BJ (cell line): ENCODE measurements at places on chromosomes 7 and 10. TPM values are rescaled to one million over a fixed set of nuclear protein-coding genes. Genes with fewer than 3 reads are reported as not detected.

The LIPM gene
- polyA plus RNA-seq, result not detected in 2 replicates

The NKX1-2 gene
- not detected in 2 replicates for polyA plus RNA-seq

The HOGA1 gene
- polyA plus RNA-seq, result 0.17 and 0.23 TPM in 2 replicates

The VSIR gene
- 78.7 and 169 TPM in 2 replicates for polyA plus RNA-seq

The CYP2C8 gene
- polyA plus RNA-seq, result 0.04 TPM in 1 of 2 replicates, not detected in the other

The MAT1A gene
- polyA plus RNA-seq, result not detected in 2 replicates

GRCh38 chr7:120837599-120837998, 20.3 kb downstream of the TSPAN12 start:
- no peak for DNase-seq

- peak; percentile 24 for DNase-seq
These were observed 89.3 kb upstream of the PRKCQ start for GRCh38 chr10:6669269-6669859.

DNA sequence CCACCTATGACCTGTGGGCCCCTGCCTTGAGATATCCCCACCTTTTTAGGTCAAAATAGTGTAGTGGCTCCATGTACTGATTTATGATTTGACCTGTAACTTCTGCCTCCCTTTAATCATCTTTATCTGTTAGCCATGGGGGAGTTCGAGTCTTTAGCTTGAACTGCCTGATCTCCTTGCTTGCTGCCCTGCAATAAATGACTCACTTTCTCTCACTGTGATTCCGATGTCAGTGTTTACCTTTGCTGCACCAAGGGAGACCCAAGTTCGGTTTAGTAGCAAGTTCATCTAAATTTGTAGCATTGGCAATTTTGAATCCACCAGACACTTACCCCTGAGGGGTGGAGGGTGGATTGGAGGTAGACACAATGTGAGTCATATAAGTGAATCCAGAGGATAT, 814.6 kb upstream of the AUTS2 start:
- DNase-seq, result no peak

- DNase-seq, result no peak
These were observed 78.2 kb upstream of the ZNF92 start for GRCh38 chr7:65295409-65295808.

DNA sequence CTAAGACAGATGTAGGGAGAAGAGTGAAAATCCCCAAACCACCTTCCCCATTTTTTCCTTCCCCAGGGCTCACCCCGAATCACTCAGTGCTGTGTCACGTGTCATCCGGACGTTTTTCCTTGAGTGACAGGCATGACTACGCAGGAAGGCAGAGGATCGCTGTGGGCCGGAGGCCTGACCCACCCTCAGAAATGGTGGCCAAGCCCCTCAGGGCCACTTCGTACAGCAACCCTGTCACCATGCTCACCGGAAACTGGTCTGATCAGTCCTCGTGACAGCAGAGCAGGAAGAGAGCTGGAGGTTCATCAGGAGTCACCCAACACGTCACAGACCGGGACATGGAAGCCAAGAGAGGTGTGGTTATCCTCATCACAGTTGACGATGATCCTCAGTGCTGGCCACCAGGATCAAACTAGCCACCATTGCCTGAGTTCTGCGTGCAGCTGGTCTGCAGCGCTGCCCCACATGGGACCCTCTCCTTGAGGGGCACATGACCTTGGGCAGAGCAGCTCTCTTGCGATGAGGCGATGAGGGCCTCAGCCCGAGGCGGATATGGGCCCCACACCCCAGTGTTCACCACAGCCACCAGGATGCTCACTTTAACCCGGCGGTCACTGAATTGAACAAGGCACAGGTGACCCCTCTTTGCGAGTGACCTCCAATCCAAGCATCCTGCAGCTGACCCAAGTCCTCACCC, 99.3 kb upstream of the INSIG1 start:
- no peak for DNase-seq

DNA sequence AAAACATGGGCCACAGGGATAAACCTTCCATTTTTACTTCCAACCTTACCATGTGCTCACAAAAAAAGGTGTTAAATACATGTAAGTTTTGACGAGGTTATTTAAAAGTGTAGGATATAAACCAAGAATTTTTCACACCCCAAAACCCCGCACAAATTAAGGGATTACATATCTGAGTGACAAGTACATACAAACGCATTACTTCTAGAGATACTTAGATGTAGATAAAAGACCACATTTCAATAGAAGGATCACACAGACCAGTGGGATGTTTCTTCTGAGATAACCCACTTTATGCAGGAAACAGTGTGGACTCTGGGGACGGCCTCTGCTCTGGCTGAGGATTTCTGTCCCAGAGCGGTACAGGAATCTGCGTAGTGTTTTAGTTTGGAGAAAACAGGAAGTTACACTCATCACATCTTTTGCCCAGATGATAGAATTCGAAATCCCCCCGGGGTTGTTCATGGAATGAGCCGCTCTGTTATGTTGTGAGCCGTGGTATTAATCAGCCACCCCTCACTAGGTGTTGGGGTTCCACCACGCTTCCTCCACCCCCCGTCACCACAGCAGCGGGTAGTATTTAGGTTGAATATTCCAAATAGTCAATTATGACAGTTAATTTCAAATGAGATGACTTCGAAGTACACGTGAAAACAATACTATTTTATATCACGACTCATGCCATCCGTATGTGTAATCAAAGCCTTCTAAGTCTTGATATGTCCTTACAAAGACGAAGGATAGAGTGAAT, 1.3 kb upstream of the CUL1 start:
- no peak for DNase-seq

GRCh38 chr7:76047811-76048667, at the start of the genes MDH2 and STYXL1:
TSS of gene MDH2 (plus strand) at chr7:76048106. CDS start at chr7:76048161, 55 bp downstream.
TSS of gene STYXL1 (minus strand) at chr7:76048000. CDS start at chr7:76030523, 17,477 bp downstream.
- peak; percentile 69 for DNase-seq

- DNase-seq, result no peak
These were observed 17.7 kb upstream of the CFAP46 start for GRCh38 chr10:132960071-132960472.

DNA sequence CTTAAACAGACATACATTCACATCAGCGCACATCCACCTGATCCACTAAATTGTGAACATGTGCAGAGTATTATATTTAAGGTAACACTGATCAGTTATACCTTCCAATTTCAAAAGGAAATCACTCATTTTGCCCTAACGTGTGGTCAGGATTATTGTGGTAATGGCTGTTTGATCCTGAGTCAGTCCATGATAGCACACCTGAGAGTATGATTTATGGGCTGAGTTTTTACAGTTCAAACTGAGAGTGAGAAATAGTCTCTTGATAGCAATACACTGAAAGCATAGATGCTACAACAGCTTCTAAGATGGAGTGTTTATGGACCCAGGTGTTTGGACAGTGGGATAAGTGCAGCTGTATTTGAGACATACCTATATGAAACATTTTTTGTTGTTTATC, 96.7 kb downstream of the KIF20B start:
- DNase-seq, result no peak

DNA sequence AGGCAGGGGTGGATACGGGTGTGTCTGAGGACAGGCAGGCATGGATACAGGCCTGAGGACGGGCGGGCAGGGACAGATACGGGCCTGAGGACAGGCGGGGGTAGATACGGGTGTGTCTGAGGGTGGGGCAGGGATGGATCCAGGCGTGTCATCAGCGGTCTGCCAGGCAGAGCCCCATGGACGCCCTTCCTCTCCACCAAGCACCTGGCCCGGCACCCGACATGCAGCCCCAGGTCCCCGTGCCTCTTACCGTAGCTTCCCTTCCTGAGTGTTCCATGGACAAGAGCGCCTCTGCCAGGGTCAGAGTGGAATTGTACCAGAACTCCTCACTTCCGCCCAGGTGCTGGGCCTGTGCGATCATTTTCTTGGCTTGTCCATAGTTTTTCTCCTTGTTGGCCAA, 74.6 kb upstream of the NKX6-2 start:
- no peak for DNase-seq

- DNase-seq, result no peak
These were observed 102.1 kb downstream of the MPP7 start for GRCh38 chr10:28200775-28201174.
